ENCODE measurements at places on chromosomes 13 and 19.

GRCh38 chr19:33499248-33499647 lies 22.3 kb downstream of the PEPD start:
- DNase-seq: no peak

DNA sequence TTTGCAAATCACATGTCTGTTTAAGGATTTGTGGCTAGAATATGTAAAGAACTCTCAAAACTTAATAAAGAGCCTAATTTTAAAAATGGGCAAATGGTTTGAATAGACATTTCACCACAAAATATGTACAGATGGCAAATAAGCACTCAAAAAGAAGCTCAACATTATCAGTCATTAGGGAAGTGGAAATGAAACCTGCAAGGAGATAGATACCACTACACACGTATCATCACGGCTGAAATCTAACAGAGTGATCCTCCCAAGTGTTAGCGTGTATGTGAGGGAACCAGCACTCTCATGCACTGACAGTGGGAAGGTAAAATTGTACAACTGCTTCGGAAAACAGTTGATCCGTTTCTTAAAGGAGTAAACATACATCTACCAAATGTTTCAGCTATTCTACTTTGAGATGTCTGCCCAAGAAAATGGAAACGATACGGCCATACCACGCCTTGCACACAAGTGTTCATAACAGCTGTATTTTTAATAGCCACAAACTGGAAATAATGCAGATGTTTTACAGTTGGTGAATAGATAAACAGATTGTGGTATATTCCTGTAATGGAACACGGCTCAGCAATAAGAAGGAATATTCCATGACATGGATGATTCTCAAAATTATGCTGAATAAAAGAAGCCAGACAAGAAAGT lies 14.5 kb downstream of the ARHGEF7 start:
- no peak for DNase-seq

- DNase-seq: no peak
Observed at GRCh38 chr13:41697578-41697977, 240.2 kb downstream of the RGCC start.

GRCh38 chr19:28936001-28936400 lies 276.9 kb downstream of the UQCRFS1 start:
- DNase-seq: no peak

DNA sequence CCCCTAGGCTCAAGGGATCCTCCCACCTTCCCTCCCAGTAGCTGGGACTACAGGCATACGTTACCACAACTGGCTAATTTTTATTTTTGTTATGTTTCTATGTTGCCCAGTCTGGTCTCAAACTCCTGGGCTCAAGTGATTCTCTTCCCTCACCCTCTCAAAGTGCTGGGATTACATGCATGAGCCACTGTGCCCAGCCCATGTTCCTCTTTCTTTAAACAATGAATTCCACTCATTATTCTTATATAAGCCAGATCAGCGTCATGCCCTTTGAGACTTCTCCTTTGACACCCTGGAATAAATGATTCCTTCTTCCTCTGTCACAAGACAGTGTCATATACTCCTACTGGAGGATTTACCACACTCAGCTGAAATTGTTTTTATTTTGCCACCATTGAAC lies 519.9 kb upstream of the SPRY2 start:
- DNase-seq: no peak

GRCh38 chr19:883661-884211 lies 9.3 kb downstream of the MED16 start:
- no peak for DNase-seq

GRCh38 chr19:52492201-52492993 lies 35.1 kb upstream of the ZNF808 start:
- DNase-seq: no peak

GRCh38 chr13:73935991-73936390 lies 198.2 kb downstream of the KLF12 start:
- no peak for DNase-seq

- DNase-seq: no peak
Observed at GRCh38 chr13:97000295-97000925, 6.1 kb upstream of the OXGR1 start.

DNA sequence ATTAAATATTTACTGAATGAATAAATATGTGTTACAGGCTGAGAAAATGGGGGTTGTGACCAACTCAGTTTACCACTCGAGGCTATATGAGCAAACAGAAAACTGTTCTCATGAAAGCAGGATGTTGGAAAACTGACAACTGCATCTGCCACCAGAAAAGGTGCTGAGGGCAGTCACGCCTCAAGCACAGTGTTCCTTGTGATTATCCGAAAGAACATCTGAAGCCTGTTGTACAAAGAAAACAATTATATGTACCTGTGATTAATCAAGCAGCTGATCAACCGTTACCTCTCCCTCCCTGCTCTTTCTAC lies 6.2 kb upstream of the KLK13 start:
- no peak for DNase-seq

DNA sequence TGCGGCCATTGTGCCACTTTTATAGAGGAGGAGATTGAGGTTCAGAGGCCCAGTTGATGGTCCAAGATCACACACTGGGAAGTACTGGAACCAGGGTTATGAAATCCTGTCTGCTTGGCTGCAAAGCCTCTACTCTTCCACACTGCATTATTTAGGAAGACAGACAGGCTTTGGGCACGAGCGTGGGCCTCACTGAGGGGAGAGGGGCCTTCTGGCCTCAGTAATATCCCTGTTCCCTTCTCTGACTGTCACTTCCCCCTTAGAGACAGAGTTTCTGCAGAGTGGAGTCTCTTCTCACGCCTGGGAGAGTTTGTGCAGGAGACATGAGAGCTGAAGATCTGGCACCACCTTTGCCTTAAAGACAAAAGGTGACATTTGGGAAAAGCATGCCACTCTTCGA lies 49.0 kb upstream of the PNMA8B start:
- no peak for DNase-seq

DNA sequence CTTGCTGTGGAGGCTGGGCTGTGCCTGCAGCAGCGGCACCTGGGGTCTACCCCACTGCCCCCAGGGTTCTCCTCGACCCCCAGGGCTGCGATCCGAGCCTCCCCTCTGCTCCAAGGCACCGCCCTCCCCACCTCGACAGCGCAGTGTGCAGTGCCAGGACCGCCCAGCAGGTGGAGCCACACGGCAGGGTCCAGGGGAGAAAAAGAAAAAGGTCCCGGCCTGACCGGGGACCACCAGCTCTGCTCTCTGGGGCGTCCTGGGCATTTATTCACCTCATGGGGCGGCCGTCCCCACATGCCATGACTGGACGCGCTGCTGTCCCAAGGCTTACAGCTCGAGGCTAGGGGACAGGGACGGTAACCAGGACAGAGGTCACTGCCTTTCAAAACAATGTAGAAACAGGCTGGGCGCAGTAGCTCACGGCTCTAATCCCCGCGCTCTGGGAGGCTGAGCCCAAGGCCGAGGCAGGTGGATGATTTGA lies 10.6 kb downstream of the REXO1 start:
- DNase-seq: peak; percentile 41

- no peak for DNase-seq
Observed at GRCh38 chr19:51143486-51143885, 1.4 kb downstream of the SIGLEC7 start.

DNA sequence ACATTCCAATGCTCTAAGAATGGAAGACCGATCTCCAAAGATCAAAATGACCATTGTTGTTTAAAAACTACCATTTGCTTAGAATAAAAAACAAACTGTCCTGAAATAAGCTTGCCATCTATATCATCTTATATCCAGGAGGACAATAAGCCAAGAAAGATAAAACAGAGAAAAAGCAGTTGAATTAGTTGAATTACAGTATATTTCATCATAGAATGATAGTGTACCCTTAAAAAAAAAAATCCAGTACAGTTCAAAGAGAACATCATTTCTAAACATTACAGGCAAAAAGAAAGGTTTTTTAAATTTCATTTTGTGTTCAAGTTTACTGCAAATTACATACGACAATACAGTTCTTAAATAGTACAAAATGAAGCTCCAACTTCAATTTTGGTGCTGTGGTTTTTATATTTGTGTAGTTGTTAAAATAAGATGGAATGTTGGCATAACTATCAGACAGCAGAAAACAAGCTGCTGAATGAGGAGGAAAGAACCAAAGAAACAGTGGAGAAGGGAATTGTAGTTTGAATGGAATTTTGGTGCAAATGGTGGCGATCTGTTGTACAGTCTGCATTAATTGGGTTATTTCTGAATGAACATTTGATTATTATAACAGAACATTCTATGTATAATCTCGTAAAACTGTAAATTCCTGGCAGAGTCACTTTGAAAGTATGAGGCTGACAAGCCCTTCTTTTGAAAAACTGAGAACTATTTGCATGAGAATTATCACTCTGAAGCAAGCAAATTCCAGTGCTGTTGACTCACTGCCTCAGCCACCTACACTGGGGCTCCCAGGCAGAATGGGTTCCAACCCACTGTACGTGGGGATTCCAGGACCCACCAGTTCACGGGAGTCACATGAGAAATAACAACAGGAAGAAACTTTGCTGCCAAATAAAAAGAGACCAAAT lies 37.7 kb downstream of the LHFPL6 start:
- DNase-seq: no peak

Data from stimulated activated CD8-positive, alpha-beta memory T cell treated with anti-CD3 and anti-CD28 coated beads, Interleukin-7, amount 100 ng/mL, for 24 hours (primary cell).